ENCODE measurements at places on chromosomes 3 and 15.

DNA sequence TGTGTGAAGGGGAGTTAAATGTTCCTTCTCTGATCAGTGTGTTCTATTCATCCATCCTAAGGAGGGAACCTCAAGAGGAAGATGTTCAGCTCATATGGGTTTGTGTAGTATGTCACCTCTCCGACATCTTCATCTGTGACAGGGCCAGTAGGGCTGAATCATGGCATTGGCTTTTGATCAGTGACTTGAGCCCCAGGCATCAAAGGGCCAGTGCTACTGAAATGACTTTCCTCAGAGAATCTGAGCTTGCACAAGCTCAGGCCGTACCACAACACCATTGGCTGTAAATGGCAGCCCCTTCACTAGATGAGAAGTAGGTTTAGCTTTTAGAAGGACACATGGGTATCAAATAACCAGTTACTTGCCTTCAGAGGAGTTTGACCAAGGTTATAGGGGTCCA, 183.2 kb upstream of the NR2E3 start:
- no peak for DNase-seq

GRCh38 chr15:76987896-76988860, 6.7 kb upstream of the PSTPIP1 start:
- DNase-seq, result no peak

DNA sequence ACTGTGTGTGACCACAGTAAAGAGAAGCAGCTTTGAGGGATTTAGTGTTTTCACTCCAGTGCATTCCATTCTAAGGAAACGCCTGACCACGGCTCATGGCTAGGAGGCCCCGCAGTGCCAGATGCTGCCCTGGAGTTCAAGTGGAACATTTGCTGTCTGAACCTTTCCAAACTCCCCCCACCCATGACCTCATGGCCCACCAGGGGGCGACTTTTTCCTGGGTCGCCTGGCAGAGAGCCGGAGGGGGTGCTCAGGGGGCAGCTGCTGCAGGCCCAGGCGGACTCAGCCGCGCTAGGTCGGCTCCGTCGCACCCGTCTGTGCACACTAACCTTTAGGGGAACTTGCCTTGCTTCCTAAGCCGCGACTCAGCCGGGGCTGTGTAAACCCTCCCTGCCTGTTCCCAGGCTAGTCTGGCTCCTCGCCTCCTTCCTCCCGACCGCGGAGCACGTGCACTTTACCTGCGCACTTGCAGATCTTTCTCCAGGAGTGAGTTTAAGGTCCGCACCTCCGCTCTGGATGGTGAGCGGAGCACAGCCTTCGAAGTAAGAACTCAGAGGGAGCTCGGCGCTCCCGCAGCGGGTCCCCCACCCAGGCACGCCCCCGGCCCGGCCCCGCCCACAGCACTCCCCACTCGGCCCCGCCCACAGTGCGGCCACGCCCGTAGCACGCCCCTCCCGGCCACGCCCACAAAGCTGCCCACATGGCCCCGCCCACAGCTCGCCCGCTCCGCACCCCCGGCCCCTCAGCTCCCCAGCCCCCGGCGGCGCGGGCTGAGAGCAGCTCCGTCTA, at the start of gene OCA2:
Gene OCA2, minus strand, starts transcription at position 550 of the 789 bp plus-strand sequence. CDS start 17,441 bp downstream, outside the sequence.
- DNase-seq, result peak; percentile 43

GRCh38 chr3:61829722-61830350, 268.5 kb downstream of the PTPRG start:
- no peak for DNase-seq

All from EL (cell line).